BE2C (cell line): ENCODE measurements at places on chromosomes 13 and 19.
A peak's percentile ranks its signal among the peaks of the same experiment; 100 is the strongest.

GRCh38 chr19:10227026-10227971 lies 3.8 kb downstream of the S1PR2 start:
- no peak for DNase-seq

- no peak for DNase-seq
These were observed 88.4 kb upstream of the KLF5 start for GRCh38 chr13:72970301-72970880.

GRCh38 chr19:9144920-9145319 lies 4.7 kb downstream of the ZNF317 start:
- no peak for DNase-seq

GRCh38 chr13:47326061-47326460 lies 429.2 kb upstream of the HTR2A start:
- DNase-seq, result no peak

- DNase-seq, result no peak
These were observed 10.3 kb downstream of the THSD1 start for GRCh38 chr13:52395704-52396103.

DNA sequence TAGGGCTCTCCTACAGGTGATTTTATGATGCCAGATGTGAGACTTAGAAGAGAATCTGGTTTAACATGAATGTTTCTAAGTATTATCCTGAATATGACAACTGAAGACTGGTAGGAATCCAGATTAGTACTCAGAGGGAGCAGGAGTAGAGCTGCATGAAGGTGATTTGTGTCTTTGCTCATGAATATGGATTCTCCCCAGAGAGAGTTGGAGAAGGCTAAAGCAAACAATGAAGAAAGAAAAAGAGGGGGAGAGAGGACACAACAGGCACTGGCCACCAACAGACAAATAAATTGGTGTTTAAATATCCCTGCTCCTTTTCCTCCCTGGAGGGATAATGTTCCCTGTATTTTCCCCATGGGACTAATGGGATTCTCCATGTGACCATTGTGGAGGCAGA lies 427.0 kb upstream of the KLF12 start:
- peak; percentile 6 for DNase-seq

GRCh38 chr13:73224703-73225102 lies 165.9 kb downstream of the KLF5 start:
- DNase-seq, result no peak

DNA sequence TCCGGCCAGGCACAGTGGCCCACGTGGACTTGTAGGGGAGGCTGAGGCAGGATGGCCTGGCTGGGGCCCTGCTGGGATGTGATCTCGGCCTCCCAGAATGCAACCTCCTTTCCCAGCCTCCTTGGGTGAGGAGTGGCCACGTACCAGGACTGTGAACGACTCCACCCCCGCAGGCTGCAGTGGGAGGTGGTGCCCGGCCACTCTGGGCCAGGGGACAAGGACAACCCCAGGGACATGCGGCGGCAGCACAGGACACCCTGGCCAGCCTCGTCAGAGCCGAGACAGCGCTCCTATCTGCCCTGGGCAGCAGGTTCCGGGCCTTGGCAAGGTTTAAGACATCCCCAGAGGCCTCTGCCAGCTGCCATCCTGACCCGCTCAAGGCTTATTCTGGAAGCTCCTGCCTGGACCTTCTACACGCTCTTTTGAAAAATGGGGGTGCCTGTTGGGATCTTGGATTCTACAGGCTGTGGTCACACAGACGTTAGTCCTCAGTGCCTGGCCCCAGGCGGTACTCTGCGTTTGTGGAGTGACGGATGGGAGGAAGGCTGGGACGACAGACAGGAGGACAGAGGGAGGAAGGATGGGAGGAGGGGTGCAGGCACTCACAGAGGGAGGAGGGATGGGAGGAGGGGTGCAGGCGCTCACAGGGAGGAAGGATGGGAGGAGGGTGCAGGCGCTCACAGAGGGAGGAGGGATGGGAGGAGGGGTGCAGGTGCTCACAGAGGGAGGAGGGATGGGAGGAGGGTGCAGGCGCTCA lies 19.9 kb upstream of the CACTIN start:
- DNase-seq, result no peak

- DNase-seq, result no peak
These were observed 240.9 kb upstream of the RFC3 start for GRCh38 chr13:33577007-33577406.

GRCh38 chr13:40161351-40161810 lies 505.1 kb downstream of the FOXO1 start:
- DNase-seq, result no peak

DNA sequence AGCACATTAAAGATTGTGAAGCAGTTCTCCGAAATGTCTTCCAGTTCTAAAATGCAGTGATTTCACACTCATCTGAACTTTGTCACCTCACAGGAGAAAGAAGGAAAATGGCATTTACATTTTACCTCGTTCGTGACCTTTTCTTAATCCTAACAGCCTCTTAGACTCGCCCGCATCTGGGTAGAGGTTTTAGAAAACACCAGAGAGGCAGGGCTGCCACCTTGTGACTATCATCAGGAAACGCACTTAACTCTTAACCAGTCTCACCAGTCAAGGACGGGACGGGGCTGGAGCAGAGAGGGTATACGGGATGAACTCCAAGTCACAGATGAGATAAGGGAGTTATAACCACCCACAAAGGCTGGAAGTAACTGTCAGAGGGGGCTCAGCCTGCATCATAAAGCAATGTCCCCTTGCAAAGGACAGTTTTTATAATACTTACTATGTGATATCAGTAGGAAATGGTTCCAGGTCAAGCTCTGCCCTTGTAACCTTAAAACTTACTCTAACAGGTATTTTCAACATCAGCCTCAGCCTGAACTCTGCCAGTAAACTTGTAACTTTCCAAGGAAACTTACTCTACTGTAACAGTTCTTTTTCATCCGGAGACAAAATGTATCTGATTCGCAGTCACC lies 8.6 kb upstream of the CEACAM6 start:
- peak; percentile 45 for DNase-seq

DNA sequence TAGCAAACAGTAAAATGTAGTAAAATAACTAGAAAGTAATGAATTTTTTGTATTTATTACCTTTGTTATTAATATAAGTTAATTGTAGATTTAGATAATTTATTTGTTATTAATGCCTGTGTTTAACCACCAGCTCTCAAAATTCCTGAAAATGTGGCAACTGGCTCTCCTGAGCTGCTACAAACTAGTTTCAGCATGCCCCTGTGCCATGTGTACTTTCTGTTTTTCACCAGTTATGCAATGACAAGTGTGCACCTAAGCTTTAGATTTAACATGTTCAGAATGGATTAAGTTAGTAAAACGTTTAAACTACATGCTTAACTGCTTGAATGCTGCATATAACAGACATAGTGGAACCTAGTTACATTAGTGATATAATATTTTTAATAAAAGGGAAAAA lies 88.1 kb downstream of the POSTN start:
- no peak for DNase-seq

DNA sequence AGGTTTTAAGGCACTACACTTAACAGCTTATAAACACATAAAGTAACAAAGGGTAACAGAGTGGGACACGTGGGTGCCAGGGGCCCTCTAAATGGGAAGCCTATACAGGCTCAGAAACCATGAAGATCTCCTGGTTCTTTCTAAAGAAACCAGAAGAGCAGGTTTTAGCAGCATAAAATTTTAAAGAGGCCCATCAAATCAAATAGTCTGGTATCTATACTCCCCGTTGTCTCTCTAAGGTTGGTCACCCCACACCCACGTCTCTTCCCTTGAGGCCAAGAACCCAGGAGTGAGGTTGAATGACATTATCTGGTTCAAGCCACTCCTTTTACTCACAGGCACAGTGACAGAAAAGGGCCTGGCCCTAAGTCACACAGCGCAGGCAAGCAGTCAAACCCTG lies 4.6 kb upstream of the DYRK1B start:
- DNase-seq, result no peak

- DNase-seq, result no peak
These were observed 2.2 kb upstream of the LSR start for GRCh38 chr19:35246466-35247092.

GRCh38 chr19:57934820-57935665 lies at the start of gene ZNF418:
TSS of gene ZNF418 (minus strand) at chr19:57935402. CDS start at chr19:57933822, 1,580 bp downstream.
- DNase-seq, result peak; percentile 74

DNA sequence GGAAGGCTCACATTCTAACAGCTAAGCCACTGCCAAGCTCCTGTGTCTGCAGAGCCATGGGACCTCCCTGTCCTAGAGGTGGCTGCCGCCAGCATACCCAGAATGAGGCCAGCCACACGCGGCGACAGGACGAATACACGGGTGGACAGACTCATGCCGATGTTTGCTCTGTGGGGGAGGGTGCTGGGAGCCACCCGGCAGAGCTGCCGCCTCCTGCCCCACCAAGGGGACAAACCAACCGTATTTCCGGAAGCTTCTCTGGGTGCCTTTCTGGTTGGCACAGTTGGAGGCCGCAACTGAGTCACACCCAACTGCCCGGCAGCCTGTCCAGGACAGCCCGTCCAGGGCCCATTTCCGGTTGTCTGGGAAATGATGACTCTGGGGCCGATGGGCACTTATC lies 20.3 kb downstream of the C13orf46 start:
- peak; percentile 3 for DNase-seq

- DNase-seq, result no peak
These were observed 10.5 kb upstream of the SAMD1 start for GRCh38 chr19:14101003-14101545.

- no peak for DNase-seq
These were observed 23.0 kb upstream of the ISYNA1 start for GRCh38 chr19:18460900-18461299.
